ENCODE measurements at places on chromosomes 3 and 15.

DNA sequence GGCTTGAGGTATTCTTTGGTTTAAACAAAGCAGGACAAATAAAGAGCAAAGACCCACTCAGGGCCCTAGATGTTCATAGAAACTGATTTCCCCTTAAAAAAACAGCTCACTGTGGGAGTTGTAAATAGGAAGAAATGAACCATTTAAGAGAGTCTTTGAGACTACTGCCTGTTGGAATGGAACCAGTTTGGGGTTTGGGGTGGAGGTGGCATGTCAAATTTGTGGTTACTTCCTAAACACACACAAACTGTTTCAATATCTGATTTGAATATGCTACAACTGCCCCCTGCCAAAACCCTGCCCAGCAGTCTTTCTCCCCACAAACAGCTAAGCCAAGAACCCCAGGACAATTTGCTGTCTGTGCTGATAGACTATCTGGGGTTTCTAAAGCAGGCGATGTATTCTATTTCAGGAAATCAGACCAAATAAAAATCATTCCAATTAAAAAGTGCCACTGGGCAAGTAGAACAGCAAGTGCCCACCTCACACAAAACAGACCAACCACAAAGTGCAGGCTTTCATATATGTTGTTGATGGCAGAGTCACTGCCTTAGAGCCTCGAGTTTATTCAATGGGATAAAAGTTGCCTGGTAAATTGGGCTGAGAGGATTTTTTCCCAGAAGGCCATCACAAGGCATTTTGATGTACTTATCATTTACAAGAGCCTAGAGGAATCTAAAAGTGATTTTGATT, 293.9 kb upstream of the PROK2 start:
- no peak overlapping the region for H3K27ac ChIP-seq
- no peak for DNase-seq
- H3K27me3 ChIP-seq = peaks cover 4% of the 10 kb centered on the region
- peaks cover 27% of the 10 kb centered on the region for H3K36me3 ChIP-seq

- H3K27ac ChIP-seq = no peak overlapping the region
- peaks cover 3% of the 10 kb centered on the region for H3K27me3 ChIP-seq
- H3K36me3 ChIP-seq = no peaks in the 10 kb centered on the region
- no peak overlapping the region for H3K4me3 ChIP-seq
- DNase-seq = no peak
Observed at GRCh38 chr3:155022896-155023295, 57.2 kb upstream of the MME start.

GRCh38 chr3:47347217-47347801, 33.5 kb upstream of the PTPN23 start:
- no peaks in the 10 kb centered on the region for H3K4me1 ChIP-seq
- peaks cover 26% of the 10 kb centered on the region for H3K36me3 ChIP-seq
- peaks cover 11% of the 10 kb centered on the region for H3K27me3 ChIP-seq
- H3K4me3 ChIP-seq = no peak overlapping the region
- DNase-seq = no peak

- H3K27ac ChIP-seq = no peak overlapping the region
- no peaks in the 10 kb centered on the region for H3K27me3 ChIP-seq
Observed at GRCh38 chr3:88807491-88808105, 299.8 kb upstream of the EPHA3 start.

- peaks cover 10% of the 10 kb centered on the region for H3K4me1 ChIP-seq
- peaks cover 7% of the 10 kb centered on the region for H3K36me3 ChIP-seq
- peaks cover 8% of the 10 kb centered on the region for H3K27me3 ChIP-seq
- no peak overlapping the region for H3K27ac ChIP-seq
Observed at GRCh38 chr3:160473221-160473620, 23.6 kb upstream of the TRIM59 start.

DNA sequence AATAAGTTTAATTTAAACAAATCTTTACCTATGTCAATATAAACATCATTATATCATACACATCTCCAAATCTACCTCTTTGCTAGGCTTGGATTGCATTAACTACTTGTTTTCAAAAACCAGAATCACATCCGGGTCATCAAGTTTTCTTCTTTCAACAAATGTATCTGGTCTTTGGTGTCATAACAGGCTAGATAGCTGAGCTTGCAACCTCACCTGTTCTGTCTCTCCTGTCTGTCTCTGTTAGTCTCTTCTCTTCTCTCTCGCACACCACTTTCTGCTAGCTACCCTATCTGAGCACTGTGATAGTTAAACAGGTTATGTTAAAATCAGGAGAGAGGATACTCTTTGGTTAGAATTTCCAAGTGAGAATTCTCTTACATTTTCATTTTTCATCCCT, 6.7 kb downstream of the FOXB1 start:
- no peak for DNase-seq
- peak overlapping the region; percentile 54 for H3K4me3 ChIP-seq
- H3K27me3 ChIP-seq = peaks cover 33% of the 10 kb centered on the region
- no peak overlapping the region for H3K27ac ChIP-seq
- no peaks in the 10 kb centered on the region for H3K36me3 ChIP-seq

GRCh38 chr3:122987231-122987630, 40.3 kb downstream of the SEMA5B start:
- peak overlapping the region; percentile 28 for H3K4me3 ChIP-seq
- no peak for DNase-seq
- H3K4me1 ChIP-seq = peaks cover 92% of the 10 kb centered on the region
- no peaks in the 10 kb centered on the region for H3K36me3 ChIP-seq
- peak overlapping the region; percentile 69 for H3K27ac ChIP-seq

DNA sequence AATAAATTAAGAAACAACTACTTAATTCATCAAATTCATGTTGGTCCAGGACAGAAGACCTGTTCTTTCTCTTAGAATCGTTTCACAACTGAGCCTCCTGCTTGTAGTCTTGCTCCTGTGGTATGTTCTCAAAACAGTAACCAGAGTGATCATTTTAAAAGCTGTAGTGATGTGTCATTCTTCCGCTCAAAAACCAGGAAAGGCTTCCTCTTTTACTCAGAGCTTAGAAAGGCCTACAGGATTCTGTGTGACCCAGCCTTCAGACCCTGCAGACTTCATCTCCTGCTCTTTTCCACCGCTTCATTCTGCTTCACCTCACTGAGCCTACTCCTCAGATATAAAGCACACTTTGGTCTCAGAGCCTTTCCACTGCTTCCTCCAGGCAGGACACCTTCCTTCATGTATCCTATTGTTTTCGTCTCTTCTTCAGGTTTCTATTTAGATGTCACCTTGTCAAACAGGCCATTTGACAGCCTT, 22.7 kb downstream of the ST6GAL1 start:
- no peak overlapping the region for H3K4me3 ChIP-seq
- H3K27ac ChIP-seq = peak overlapping the region; percentile 49
- H3K36me3 ChIP-seq = peaks cover 99% of the 10 kb centered on the region
- no peak for DNase-seq

DNA sequence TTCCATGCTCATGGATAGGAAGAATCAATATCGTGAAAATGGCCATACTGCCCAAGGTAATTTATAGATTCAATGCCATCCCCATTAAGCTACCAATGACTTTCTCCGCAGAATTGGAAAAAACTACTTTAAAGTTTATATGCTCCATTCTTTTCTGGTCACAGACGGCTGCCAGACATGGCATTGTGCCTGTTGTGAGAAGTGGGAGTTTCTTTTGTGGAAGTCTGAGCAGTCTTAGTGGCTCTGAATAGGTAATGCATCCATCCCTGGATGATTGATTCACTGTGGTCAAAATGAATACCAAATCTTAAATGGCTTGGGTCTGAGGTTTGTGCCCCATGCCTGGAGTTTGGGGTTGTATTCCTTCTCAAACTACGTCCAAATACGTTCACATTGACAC, 274.5 kb upstream of the AZI2 start:
- no peaks in the 10 kb centered on the region for H3K4me1 ChIP-seq
- DNase-seq = no peak
- H3K36me3 ChIP-seq = no peaks in the 10 kb centered on the region
- H3K27ac ChIP-seq = no peak overlapping the region

DNA sequence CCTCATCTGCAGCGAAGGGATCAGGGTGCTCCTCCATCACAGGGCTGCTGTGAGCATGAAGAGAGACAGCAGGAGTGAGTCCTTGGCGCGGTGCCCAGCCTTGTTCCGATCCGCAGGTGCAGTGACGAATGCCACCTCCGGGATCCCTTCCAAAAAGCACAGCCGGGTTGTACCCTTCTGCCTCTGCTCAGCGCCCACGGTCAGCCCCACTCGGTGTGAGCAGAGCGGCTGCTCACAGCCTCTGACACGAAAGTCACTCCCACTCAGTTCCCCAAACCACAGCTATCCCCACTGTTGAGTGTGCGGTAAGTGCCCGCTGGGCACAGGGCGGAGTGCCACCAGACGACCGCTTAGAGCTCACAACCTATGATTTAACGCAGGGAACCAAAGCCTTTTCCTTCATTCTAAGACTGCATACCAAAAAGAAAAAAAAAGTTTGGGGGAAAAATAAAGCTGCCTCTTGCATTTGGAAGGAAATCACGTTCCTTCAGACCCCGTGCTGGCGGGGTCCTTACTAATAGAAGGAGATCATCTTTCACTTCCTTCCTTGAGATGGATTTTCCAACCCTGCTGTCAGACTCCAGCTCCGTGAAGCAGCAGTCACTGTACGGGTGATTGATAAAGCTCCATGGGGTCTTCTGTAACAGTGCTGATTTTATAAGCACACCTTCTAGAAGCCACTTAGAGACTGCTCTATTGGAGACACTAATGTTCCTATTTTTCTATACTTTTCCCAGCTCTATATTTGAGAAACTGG, 34.7 kb upstream of the TUBGCP5 start:
- H3K27ac ChIP-seq = no peak overlapping the region
- no peaks in the 10 kb centered on the region for H3K4me1 ChIP-seq
- no peaks in the 10 kb centered on the region for H3K36me3 ChIP-seq
- H3K4me3 ChIP-seq = no peak overlapping the region
- DNase-seq = no peak

DNA sequence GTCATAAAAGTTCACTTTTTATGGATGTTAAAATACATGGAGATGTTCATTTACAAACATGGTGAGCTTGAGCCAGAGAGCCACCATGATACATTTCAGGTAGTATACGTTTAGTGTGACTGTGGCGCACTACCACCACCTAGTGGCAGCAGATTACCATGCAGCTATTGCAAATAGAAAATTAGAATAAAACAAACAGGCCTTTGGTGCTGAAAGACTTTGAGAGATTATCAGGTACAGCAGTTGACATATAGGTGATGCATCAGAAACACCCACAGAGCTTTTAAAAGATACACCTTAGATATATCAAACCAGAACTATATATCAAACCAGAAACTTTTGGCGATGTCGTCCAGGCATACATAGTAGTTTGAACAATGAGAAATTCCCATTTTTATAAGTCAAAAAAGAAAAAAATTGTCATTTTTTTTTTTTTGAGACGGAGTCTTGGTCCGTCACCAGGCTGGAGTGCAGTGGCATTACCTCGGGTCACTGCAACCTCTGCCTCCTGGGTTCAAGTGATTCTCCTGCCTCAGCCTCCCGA, 42.0 kb upstream of the ICE2 start:
- peak overlapping the region; percentile 2 for H3K27ac ChIP-seq
- peaks cover 19% of the 10 kb centered on the region for H3K36me3 ChIP-seq
- peaks cover 3% of the 10 kb centered on the region for H3K27me3 ChIP-seq
- no peak overlapping the region for H3K4me3 ChIP-seq
- DNase-seq = peak; percentile 79
- H3K4me1 ChIP-seq = peaks cover 21% of the 10 kb centered on the region

DNA sequence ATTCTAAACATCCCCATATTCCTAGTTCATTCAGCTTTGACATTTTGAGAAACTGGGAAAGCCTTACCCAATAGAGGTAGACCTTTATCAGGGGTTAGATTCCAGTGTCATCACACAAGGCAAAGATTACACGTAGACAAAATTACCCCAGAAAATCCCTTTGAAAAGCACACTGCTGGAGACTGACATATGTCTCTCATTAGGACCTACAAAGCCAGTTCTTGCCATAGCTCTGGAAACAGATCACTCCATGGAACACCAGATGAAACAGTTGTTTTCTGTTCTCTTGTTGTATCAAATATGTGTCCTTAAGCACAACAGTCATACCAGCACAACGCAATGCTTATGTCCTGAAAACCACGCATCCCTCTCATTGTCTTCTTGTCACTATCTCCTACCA, 44.7 kb downstream of the RARB start:
- H3K4me3 ChIP-seq = no peak overlapping the region
- H3K27ac ChIP-seq = peak overlapping the region; percentile 46
- no peak for DNase-seq
- H3K4me1 ChIP-seq = peaks cover 27% of the 10 kb centered on the region
- H3K27me3 ChIP-seq = no peaks in the 10 kb centered on the region
- H3K36me3 ChIP-seq = no peaks in the 10 kb centered on the region

DNA sequence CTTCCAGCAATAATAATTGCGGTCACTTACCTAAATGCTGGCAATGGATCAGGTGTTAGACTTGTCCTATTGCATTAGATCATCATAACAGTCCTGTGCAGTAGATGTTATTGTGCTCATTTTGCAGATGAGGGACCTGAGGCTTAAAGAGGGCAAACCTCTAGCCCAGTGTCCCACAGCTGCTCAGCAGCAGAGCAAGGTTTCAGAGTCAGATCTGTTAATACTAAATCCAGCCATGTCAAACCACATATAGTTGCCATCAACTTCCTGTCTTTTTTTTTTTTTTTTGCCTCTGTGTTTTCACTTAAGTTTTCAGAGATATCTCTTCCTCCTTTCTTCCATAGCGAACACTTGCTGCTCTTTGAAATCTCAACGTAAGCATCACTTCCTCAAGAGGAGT, 12.1 kb downstream of the FEZF2 start:
- no peak for DNase-seq
- H3K4me1 ChIP-seq = no peaks in the 10 kb centered on the region
- no peaks in the 10 kb centered on the region for H3K36me3 ChIP-seq
- peaks cover 39% of the 10 kb centered on the region for H3K27me3 ChIP-seq

GRCh38 chr3:157573281-157573680, 70.1 kb upstream of the VEPH1 start:
- no peak for DNase-seq
- peaks cover 9% of the 10 kb centered on the region for H3K27me3 ChIP-seq
- H3K27ac ChIP-seq = no peak overlapping the region
- H3K4me3 ChIP-seq = no peak overlapping the region
- H3K36me3 ChIP-seq = no peaks in the 10 kb centered on the region

DNA sequence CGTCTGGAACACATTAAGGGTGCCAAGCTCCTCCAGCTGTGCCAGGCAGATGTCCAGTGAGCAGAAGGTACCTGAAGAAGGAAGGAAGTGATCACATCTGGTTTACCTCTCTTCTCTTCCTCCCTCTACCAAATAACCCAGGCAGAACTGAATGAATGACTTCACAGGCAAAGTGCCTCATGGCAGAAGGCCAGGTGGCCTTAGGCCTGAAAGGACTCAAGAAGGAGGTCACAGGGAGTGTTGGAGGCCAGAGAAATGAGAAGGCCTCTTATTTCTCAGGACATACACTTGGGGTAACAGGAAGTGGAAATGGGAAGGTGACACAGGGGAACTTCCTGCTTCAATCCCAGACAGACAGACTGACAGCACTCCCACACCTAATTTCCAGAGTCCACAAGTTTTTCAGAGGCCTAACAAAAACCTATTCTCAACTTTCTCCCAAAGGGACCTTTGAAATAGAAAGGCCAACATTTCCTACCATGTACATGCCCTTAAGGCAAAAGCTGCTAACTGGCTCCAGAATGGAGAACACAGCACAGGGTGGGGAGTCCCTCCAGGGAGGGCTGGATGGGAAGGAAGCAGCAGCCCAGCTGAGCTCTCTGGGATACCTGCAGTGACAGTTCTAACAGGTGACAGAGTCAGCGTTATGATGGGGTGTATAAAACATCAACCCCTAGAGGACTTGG, 17.6 kb upstream of the SIN3A start:
- DNase-seq = no peak
- H3K27ac ChIP-seq = peak overlapping the region; percentile 84
- peaks cover 72% of the 10 kb centered on the region for H3K36me3 ChIP-seq
- peaks cover 13% of the 10 kb centered on the region for H3K4me1 ChIP-seq

All from nephron progenitor cell (in vitro differentiated cells).